COR-L47 (cell line): ENCODE measurements at places on chromosomes 11 and 22.

GRCh38 chr11:119673052-119673758 is 55.8 kb downstream of the NECTIN1 start:
- no peak for DNase-seq

- DNase-seq: no peak
These were observed 22.7 kb downstream of the CACNA1I start for GRCh38 chr22:39593066-39593930.

DNA sequence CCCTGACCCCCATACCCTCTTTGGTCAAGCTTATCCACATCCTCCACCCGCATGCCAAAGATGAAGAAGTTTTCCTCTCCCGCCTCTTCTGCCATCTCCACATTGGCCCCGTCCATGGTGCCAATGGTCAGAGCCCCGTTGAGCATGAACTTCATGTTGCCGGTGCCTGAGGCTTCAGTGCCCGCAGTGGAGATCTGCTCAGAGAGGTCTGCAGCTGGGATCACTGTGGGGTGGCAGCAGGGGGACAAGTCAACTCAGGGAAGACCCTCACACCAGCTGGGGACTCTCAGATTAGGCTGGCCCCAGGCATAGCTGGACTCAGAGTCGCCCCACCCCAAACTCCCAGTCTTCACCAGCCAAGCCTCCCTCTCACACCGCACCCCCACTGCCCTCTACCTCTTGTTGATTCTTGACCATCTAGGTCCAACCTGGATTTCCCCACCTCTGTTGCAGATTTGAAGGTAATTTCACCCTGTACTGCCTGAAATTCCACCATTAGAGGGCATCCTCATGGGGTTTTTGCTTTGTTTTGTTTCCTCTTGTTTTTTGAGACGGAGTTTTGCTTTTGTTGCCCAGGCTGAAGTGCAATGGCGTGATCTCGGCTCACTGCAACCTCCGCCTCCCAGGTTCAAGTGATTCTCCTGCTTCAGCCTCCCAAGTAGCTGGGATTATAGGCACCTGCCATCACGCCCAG is 6.6 kb upstream of the RASGRP2 start:
- no peak for DNase-seq

- no peak for DNase-seq
These were observed 21.9 kb upstream of the CDON start for GRCh38 chr11:126084608-126084912.

- no peak for DNase-seq
These were observed 2.8 kb upstream of the LZTR1 start for GRCh38 chr22:20979243-20979809.

DNA sequence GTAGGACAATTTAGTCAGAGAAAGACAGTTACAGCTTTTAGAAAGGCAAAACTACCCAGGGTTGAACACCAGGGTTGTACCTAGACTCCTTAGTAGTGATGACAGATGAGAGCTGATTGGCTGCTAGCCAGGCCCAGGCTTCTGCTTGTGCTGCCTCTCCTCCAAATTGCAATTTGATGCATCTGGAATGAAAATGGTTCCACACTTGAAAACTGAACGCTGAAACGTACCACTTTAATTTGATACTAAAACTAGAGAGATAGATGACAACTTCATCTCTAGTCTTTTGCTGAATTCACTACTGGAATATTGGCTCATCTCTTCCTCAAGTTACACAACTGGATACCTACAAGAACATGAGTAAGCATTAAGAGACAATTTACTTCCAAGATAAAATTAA is 19.2 kb upstream of the FNBP4 start:
- no peak for DNase-seq

- DNase-seq: no peak
These were observed 52.4 kb downstream of the CACNA1I start for GRCh38 chr22:39622881-39623367.

- DNase-seq: no peak
These were observed 2.0 kb downstream of the ST14 start for GRCh38 chr11:130161441-130162145.

GRCh38 chr11:2533587-2534133 is 88.9 kb downstream of the KCNQ1 start:
- DNase-seq: no peak

GRCh38 chr11:86228269-86229038 is 16.1 kb upstream of the EED start:
- DNase-seq: no peak

DNA sequence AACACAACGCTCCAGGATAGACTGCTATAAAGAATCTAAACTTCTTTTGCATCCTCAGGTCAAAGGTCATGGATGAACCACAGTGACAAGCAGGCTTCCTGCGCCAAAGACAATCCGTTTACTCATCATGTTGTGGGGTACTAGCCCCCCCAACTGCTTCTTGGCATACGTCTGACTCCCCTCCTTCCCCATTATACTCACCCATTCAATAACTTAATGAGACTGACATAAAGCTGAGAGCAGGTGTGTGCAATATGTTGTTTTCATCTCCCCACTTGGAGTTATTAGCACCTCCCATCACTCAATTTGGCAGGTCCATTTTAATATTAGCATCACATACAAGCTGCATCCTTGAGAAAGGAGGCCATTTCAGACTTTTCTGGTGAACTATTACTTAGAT is 157.1 kb downstream of the CADM1 start:
- DNase-seq: peak; percentile 51

DNA sequence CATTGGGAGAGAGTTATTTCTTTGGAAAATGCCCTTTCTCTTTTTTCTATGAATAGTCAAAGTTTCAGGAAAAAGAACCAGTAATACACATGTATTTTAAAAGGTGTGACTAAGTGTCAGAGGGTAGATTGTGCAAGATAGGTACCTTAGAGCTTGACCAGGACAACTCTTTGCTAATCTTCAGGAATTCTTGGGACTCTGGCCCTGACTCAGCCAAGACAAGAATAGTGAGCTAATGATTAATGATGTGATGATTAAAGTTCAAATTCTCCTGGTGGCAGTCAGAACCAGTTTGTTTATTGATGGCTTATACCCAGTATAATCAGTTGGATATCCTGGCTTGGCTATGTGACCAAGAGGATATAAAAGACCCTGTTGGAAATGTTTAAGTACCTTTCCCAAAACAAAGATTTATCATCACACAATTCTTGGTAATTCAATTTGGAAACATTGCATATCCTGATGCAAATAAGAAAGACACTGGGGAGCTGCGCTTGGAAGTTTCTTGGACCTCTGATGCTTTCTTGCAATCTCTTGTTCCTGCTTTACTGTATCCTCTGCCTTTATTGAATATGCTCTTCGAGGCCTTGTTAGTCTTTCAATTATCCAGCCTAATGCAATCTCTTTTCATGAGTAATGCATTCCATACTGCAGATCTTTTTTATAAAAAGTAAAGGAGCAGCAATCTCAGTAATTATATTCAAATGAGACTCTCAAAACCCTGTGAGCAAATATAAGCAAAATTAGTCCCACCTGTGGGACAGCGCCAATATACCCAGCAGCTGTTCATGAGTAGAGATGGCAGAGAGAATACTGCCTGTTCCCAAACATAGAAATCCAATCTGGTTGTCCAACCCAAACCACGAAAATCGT is 48.0 kb upstream of the CEP126 start:
- no peak for DNase-seq

DNA sequence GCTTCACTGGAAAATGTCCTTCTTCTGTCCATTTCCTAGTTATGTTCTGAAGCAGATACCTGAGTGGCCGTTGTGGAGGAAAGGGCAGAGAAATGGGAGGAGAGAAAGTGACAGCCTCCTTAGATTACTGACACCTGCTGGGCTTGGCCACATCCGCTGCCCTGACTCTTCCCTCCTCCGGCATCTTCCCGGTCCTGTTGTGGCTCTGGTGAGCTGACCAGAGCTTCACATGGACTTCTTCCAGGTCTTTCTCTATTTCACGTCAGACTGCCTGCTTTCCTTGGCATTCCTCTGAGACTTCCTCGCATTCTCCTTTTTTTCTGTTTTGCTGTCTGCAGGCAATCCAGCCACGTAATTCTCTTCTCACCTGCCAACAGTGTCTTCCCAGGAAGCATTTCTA is 138.7 kb upstream of the E2F8 start:
- no peak for DNase-seq

DNA sequence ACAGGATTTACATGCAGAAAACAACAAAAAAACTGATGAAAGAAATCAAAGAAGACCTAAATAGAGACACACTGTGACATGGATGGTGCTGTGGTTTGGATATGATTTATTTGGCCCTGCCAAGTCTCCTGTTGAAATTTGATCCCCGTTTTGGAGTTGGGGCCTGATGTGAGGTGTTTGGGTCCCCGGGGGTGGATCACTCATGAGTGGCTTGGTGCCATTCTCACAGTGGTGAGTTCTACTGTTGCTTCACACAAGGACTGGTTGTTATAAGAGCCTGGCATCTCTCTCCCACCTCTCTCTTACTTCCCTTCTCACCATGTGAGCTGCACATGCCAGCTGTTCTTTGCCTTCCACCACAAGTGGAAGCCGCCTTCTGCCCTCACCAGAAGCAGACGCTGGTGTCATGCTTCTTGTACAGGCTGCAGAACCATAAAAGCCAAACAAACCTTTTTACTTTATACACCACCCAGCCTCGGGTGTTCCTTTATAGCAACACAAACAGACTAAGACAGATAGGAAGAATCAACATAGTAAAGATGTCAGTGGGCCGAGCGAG is 7.8 kb upstream of the RTL6 start:
- DNase-seq: no peak

DNA sequence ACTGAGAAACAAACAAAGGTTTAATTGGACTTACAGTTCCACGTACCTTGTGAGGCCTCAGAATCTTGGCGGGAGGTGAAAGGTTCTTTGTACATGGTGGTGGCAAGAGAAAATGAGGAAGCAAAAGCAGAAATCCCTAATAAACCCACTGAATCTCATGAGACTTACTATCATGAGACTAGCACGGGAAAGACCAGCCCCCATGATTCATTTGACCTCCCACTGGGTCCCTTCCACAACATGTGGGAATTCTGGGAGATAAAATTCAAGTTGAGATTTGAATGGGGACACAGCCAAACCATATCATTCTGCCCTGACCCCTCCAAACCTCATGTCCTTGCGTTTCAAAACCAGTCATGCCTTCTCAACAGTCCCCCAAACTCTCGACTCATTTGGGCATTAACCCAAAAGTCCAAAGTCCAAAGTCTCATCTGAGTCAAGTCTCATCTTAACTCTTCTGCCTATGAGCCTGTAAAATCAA is 617.4 kb downstream of the CNTN5 start:
- DNase-seq: no peak

DNA sequence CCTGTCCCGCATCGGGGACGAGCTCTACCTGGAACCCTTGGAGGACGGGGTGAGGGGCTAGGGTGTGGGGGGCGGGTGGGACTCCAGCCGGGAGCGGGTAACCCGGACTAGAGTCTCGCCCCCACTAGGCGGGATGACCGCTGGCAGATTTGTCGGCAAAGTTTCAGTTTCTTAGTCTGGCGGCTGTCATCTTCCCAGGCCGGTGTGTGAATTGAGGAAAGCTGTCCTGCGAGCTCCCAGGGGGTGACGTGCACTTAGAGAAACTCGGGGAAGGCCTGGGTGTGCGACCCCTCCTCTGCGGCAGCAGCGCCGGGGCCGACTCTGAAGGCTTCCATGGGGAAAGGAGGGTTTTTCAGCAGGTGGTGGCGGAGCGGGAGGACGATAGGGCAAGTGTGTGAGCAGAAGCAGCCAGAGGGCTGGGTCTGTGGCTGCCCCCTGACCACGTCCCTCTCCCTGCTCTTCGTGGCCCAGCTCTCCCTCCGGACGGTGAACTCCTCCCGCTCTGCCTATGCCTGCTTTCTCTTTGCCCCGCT is 463 bp downstream of the RAD9A start:
- no peak for DNase-seq

- DNase-seq: peak; percentile 64
These were observed 499 bp downstream of the ATL3 start for GRCh38 chr11:63670433-63671321.

- no peak for DNase-seq
These were observed 108.6 kb downstream of the FBXO7 start for GRCh38 chr22:32583074-32583682.

DNA sequence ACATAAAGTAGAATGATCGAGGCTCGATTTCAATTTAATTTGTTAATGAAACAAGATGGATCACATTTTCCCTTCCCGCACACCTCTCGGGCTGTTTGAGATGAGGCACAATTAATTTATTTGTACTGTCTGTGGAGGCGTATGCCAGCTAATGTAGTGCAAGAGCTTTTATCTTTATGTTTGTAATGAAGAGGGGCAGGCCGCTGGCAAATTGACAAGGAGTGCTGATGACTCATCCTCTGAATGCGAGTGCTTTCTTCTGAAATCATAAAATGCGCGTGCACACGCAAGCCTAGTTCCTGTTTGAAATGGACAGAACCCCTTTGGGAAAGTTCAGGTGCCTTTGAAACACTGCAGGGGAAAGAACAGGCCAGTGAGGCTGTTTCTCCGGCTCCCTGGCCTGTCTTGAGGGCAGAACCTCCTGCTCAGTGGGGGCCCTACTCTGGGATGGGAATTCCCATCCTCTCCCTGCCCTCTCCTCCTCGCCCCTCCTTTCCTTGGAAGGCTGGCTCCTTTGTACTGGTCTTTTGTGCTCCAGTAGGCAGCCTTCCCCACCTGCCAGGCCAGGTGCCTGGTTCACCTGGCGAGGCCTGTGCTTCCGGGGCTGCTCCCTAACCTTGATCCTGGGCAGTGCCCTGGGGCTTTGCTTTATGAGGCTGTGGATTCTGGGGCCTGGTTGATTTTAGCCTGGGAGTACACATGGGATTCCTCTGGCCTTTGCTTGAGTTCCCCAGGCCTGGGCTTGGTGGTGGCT is 50.3 kb downstream of the TEAD1 start:
- peak; percentile 97 for DNase-seq

GRCh38 chr11:113593698-113594308 is 112.3 kb downstream of the TMPRSS5 start:
- DNase-seq: no peak
